ENCODE measurements at places on chromosomes 2 and 18.
A peak's percentile ranks its signal among the peaks of the same experiment; 100 is the strongest.

GRCh38 chr2:236820763-236821344, 251.2 kb downstream of the ACKR3 start:
- no peak for DNase-seq

DNA sequence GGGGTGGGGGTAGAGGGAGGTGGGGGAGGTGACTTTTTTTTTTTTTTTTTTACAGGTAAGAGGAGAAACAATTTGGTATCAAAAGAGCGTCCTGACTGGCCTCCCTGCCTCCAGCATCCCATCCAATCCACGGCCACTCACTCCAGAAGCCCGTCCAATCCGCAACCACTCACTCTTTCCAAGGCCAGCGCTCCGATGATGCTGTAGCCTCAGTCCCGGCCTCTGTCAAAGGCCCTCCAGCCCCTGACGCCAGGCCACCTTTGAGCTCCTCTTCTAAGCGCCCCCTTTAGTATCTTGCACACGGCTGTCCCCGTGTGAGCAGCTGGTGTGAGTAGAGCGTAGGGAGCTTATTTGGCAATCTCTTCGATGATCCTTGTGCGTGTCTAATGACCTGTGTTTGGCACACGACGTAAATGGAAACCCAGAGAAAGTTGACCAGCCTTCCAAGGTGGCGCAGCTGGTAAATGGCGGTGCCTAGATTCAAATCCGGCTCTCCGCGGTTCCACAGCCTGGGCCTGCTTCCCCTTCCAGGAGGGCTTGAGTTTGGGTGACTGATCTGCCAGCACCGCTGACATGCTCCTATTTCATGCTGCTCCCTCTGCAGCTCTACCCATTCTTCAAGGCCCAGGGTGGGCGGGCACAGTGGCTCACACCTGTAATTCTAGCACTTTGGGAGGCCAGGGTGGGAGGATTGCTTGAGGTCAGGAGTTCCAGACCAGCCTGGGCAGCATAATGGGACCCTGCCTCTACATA, 23.8 kb upstream of the PXDN start:
- no peak for DNase-seq

DNA sequence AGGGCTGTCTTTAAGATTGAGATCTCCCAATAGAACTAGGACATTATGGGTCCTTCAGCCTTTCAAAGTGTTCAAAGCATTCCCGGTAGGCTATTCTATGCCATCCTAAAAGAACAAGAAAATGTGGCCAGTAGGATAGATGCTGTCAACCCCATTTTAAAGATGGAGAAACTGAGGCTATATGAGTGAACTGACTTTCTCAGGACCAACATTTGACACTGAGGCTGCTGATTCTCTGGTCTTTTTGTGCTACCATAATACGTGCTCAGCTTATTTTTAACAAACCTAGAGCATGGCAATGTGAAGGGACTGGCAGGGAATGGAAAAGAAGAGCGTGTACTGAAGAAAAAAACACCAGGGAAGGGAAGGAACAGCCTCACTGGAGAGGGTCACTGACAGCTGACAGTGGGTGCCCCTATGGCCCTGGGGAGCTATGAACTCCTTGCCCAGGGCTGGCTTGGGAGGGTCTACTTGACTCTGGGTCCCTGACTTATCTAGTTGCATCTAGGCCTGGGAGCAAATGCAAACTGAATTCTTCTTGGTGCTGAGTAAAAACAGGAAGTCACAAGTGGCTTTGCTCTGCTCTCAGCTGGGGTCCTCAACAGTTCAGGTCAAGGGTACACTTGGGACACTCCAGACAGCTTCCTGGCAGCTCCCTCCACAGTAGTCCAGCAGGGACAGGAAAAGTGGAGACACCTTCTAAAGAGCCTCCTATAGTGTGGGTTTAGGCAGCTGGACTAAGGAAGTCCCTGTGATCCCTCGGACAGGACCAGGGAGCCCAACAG, 2.3 kb downstream of the CYRIA start:
- DNase-seq: no peak

DNA sequence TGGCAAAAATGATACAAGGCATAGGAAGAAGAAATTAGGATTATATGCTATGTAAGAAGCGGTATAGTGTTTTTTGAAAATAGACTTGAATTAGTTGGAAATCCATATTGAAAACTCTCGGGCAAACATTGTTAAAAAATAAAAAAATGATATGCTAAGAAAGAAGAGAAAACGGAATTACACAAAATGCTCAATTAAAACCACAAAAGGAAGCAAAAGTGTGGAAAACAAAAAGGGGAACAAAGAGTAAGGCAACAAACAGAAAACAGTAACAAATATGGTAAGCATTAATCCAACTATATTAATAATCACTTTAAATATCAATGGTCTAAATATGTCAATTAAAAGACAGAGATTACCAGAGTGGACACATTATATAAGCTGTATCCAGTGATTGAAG, 58.4 kb downstream of the TXNL1 start:
- no peak for DNase-seq

DNA sequence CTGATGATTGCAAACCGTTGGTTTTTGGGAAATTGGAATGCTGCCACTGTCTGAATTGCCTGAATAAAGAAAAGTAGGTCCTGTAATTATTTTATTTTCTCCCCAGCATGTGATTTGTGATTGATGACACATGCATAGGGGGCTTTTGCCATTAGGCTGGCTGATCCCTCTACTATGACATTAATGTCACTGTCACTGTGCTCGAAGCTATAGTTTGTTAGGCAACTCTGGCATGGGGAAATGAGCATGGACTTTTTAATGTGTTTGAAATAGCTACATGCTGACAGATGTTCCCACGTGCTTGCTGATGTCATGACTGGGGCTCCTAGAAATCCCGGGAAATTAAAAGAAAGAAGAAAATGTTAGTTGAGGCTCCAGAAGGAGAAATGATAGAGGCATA, 99.1 kb downstream of the HRH4 start:
- no peak for DNase-seq

DNA sequence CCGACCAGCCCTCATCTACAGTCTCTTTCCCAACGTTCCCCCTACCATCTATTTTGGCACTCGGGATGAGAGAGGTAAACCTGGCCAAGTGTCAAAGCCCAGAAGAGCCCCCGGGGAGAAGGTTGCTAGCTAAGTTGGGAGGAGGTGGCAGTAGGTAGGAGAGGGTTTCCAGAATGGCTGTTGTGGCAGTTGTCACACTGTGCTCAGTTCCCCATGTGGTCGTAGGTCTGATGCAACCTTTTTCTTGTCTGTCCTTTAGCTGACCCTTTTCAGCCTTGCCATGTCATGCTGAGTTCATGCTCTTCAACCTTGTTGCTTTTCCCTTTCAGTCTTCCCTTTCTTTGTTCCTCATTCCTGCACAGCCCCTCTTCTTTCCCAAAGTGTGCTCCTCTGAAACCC, 34.5 kb downstream of the TTLL4 start:
- no peak for DNase-seq

GRCh38 chr2:233082931-233083755, 23.0 kb downstream of the INPP5D start:
- DNase-seq: no peak

DNA sequence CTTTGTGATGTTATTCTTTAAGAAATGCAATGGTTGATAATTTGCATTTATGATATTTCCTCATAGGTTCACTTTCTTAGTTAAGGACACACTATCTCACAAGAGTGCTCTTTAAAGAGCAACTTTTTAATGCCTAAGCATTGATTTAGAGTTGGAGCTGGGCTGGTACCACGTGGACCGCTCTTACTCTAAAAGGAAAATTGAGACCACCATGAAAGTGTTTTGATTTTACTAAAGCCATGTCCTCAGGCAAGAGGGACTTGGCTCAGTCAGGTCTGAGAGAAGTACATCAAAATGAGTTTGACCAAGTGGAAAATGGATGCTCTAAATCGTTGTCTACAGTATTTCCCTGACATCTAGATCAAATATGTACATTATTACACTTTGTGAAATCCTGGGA, 302.4 kb downstream of the LRRTM1 start:
- no peak for DNase-seq

GRCh38 chr18:64851726-64852125, 702.8 kb upstream of the LINC00305 start:
- DNase-seq: no peak

- DNase-seq: no peak
These were observed 10.7 kb upstream of the HNRNPA3 start for GRCh38 chr2:177201919-177202346.

- no peak for DNase-seq
These were observed 56.2 kb upstream of the RAB27B start for GRCh38 chr18:54772056-54772455.

DNA sequence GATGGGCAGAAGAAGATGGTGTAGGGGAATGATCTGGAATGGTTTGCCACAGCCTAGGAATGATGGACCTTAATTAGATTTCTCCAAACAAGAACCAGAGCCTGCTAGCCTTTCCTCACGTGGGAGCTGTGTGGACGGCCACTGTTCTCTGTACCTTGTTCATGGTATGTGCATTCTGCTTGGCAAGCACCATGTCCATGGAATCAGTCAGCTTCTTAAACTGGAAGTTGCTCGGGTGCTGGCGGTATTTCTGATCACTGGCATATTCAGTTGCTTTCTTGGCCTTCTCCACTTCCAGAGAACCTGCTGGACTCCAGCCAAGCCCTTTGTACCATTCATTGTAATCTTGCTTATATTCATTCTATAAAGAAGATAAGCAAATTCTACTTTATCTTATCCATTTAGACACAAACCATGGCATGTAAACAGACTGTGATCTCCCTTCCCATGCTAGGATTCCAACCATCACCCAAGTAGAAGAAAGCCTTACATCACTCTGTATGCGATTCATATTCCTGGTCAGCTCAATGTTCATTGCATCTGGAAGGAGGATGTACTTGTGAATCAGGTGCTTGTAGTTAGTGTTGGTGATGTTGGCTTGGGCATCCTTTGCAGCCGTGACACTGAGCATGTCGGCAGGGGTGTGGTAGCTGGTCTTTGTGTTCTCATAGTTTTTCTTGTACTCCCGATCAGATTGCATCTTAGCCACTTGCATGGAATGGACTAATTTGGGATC, 78.4 kb downstream of the NEB start:
- no peak for DNase-seq

DNA sequence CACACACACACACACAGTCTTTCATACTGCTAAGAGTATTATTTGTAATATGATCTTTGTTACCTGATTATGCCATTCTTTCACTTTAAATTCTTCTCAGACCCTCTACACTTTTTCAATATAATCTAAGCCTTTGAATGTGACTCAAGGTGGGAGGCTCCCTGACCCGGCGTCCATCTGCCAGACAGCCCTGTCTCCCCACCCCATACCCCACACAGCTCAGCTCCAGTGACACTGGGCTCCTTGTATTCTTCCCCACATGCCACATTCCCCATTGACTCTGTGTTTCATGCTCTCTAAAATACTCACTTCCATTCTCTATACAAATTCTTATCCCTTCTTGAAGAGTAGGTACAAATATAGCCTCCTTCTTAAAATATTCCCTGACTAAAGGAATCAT, 442.2 kb downstream of the TGIF1 start:
- no peak for DNase-seq

DNA sequence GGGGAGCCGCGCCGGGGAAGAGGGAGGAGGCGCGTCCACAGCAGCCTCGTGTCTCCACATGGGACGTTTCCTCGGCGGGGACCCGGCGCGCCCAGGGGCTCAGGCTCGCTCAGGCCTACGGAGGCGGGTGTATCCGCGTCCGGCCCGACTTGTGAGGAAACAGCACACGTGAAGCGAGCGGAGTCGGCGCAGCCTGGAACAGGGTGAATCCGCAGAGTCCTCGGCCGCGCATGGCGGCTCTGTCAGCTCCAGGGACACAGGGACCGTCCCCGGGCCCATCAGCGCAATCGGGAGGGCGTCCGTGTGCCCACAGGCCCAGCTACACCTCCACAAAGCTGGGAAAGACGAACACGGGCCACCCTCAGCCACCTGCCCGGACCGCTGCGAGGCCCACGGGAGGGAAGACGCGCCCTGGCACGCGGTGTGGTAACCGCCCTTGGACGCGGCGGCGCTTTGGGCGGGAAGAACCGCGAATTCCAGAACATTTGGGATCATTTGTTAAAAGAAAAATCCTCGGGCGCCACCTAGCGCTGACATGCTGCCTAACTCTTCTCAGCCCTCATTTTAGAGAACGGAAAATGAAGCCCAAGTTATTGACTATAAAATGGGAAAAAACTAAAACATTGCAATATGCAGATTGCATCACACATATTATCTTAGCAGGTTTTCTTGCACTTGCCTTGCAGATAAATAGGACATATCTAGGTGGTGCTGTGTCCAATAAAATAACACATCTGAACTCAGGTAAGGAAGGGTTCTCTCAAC, 40.4 kb downstream of the TMEM18 start:
- peak; percentile 43 for DNase-seq

- no peak for DNase-seq
These were observed 8.7 kb downstream of the TET3 start for GRCh38 chr2:73993376-73993775.

Data from activated CD8-positive, alpha-beta memory T cell treated with anti-CD3 and anti-CD28 coated beads for 1 hour (primary cell).